ENCODE measurements at places on chromosomes 13 and 19.

- H3K27me3 ChIP-seq, result peaks cover 96% of the 10 kb centered on the region
- peak overlapping the region; percentile 44 for H3K4me3 ChIP-seq
- peaks cover 29% of the 10 kb centered on the region for H3K4me1 ChIP-seq
- H3K36me3 ChIP-seq, result no peaks in the 10 kb centered on the region
- H3K27ac ChIP-seq, result no peak overlapping the region
- no peak for DNase-seq
Measured at GRCh38 chr19:41994521-41994971, 516 bp upstream of the ATP1A3 start.

DNA sequence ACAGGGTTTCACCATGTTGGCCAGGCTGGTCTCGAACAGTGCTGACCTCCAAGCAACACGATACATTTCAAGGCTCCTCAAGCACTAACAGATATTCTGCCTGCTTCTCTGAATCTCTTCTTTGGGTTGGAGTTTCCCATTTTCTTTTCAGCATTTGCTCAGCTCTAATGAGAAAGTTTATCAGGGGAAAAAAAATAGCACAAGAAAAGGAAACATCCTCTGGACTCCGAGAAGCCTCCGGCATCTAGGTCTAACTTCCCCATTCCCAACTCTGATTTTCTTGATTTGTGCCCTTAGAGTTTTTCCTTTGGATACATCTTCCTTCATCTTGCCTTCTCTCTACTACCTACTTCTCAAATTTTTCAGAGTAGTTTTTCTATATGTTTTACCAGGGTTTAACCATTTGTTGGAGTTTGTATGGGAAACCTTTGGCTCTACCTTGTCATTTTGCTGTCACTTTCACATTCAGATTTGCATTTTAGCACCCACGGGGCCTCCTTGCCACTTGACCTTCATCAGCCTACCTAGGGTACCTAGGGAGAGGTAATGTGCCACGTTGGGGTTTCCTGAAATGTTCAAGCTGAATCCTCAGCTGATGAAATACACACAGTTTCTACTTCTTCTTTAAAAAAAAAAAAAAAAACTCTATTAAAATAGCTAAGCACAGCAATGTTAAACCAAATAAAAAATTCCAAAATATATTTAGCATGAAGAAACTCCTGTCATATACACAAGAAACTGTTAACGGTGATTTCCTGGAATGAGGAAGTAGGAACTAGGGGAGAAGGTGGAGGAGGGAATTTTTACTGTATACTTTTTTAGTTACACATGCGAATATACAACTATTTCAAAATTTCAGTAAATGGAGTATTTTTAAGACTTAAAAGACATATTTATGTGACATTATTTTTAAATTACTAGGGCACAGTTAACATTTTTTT is 5.1 kb upstream of the USP12 start:
- no peak overlapping the region for H3K4me3 ChIP-seq
- no peak for DNase-seq
- H3K27ac ChIP-seq, result no peak overlapping the region
- no peaks in the 10 kb centered on the region for H3K27me3 ChIP-seq
- H3K36me3 ChIP-seq, result no peaks in the 10 kb centered on the region

DNA sequence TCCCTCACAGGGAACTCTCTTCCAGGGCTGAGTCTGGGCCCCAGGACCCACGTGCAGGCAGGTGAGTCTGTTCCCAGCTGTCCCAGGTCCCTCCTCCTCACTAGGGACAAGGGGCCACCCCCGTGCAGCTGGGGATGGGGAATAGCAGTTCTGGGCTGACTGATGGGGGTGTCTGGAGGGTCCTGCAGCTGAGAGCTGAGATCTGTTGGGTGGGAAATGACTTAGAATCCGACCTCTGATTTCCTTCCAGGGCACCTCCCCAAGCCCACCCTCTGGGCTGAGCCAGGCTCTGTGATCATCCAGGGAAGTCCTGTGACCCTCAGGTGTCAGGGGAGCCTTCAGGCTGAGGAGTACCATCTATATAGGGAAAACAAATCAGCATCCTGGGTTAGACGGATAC is 461 bp downstream of the LILRA2 start:
- H3K27me3 ChIP-seq, result no peaks in the 10 kb centered on the region
- no peak overlapping the region for H3K27ac ChIP-seq
- H3K36me3 ChIP-seq, result no peaks in the 10 kb centered on the region
- no peaks in the 10 kb centered on the region for H3K4me1 ChIP-seq
- no peak overlapping the region for H3K4me3 ChIP-seq
- no peak for DNase-seq

DNA sequence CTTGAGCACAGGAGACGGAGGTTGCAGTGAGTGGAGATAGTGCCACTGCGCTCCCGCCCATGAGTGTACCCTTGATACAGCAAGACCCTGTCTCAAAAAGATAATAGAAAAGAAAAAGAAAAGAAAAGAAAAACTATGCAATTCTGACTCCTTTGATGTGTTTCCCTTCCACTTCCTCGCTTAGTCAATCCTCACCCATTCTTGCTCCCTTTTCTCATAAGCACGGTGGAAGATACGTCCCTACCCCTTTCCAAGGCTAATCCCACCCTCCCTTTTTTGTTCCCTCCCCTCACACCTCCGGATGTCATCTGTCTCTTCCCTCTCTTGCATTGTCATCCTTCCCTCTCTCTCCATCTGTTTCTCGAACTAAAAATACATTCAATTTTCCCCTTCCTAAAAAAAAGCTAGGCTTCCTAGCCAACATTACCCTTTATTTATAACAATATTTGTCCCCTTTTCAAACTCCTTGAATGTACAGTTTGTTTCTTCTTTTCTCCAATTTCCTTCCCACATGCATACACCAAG is 40.5 kb upstream of the ITM2B start:
- no peaks in the 10 kb centered on the region for H3K36me3 ChIP-seq
- no peak overlapping the region for H3K4me3 ChIP-seq
- no peak overlapping the region for H3K27ac ChIP-seq
- DNase-seq, result no peak
- peaks cover 2% of the 10 kb centered on the region for H3K4me1 ChIP-seq

GRCh38 chr13:113881614-113882266 is 17.9 kb upstream of the GAS6 start:
- H3K27ac ChIP-seq, result peak overlapping the region; percentile 4
- peaks cover 29% of the 10 kb centered on the region for H3K4me1 ChIP-seq
- no peaks in the 10 kb centered on the region for H3K27me3 ChIP-seq
- H3K4me3 ChIP-seq, result no peak overlapping the region
- H3K36me3 ChIP-seq, result no peaks in the 10 kb centered on the region

DNA sequence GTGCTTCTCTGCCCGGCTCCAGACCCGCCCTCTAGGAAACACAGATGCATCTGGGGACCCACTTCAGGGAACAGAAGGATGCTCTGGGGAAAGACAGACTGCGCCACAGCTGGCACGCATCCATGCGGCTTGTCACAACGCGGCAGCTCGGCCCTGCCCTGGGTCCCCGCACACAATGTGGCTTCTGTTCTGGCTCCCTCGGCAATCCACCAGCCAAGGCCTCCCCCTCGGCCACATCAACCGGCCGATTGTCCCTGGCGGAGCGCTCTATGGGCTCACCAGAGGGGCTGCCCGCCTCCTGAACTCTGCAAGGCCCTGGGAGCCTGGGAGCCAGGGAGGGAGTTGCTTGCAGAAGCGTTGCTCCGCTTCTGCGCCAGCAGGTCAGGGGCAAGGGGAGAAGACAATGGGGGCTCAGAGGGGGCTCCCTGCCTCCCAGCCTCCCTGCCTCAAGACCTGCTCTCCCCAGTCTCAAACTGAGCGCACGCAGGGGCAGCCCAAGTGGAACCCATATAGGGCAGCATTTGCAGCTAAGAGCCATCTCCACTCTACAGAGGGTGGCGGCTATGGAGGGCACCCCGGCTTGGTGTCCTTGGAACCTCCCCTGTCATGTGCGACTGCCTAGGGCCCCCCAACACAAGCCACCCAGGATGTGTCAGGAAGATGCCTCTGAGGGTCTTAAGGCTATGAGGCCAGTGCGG is 37.9 kb downstream of the MLLT1 start:
- H3K36me3 ChIP-seq, result no peaks in the 10 kb centered on the region
- peaks cover 65% of the 10 kb centered on the region for H3K4me1 ChIP-seq
- H3K27ac ChIP-seq, result no peak overlapping the region
- peak; percentile 84 for DNase-seq
- H3K4me3 ChIP-seq, result no peak overlapping the region

- no peak overlapping the region for H3K4me3 ChIP-seq
- H3K27me3 ChIP-seq, result no peaks in the 10 kb centered on the region
- no peak overlapping the region for H3K27ac ChIP-seq
- H3K36me3 ChIP-seq, result no peaks in the 10 kb centered on the region
- DNase-seq, result no peak
Measured at GRCh38 chr13:107102676-107103075, 534.7 kb upstream of the ARGLU1 start.

DNA sequence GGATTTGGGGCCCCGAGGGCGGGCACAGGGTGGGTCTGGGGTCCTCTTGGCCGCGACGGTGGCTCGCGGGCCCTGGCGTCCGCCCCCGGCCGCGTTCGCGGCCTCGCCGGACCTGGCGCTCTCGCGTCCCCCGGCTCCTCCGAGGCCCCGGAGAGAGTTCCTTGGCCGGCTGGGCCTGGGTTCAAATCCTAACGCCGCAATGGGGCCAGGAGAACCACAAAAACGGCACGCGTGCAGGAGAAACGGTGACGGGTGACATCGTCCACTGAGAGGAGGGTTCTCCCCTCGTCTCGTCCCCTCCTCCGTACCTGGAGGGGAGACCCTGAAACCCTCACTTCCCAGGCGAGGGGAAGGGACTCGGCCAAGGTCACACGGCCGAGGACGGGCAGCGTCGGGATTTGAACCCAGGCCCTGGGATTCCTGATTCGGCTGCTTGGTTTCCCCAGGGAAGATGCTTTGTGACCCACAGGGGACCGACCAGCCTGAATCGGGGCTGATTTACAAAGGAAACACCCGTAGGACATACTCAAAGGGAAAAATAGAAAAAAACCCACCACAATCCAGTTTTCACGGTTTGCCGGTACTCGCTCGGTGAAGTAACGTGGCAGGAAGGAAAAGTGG is 624 bp downstream of the SAFB start:
- no peak for DNase-seq
- H3K36me3 ChIP-seq, result peaks cover 35% of the 10 kb centered on the region
- H3K4me3 ChIP-seq, result peak overlapping the region; percentile 87

DNA sequence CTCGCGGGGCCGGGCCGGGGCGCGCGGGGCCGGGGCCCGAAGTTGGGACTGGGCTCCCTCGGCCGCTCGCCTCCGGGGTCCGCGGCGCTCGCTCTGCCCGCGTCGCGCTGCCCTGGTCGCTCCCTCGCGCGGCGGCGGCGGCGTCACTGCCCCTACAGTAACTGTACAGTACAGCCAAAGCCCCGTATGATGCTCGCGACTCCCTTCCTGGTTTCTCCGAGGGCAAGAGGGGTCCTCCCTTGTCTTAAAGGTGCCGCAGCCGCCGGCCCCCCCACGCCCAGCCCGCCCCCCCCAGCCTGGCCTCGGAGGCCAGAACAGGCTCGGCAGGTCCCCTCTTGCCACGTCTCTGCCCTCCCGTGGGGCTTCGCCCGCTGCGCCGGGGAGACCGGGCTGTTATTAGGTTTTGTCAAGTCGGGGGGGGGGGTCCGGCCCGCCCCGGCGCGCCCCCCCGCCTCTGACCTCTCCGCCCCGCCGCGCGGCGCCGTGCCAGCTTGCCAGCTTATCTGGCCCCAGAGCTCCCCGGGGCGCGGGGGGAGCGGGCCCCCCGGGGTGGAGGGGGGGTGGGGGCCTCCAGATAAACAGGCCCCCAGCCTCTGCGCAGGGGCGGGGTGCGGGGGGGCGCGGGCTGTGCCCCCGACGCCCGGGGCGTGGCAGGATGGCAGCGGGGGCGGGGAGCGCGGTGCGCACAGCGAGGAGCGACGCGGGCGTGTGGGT is at the start of gene ZBTB7A:
TSS of gene ZBTB7A (minus strand) at position 218 of the 714 bp plus-strand sequence. CDS start 11,667 bp downstream, outside the sequence.
- no peak for DNase-seq
- H3K27ac ChIP-seq, result peak within 1 kb of the TSS; percentile 97
- no peaks in the 10 kb centered on the region for H3K36me3 ChIP-seq
- peaks cover 42% of the 10 kb centered on the region for H3K4me1 ChIP-seq
- H3K4me3 ChIP-seq, result peak within 1 kb of the TSS; percentile 99
- no peaks in the 10 kb centered on the region for H3K27me3 ChIP-seq

DNA sequence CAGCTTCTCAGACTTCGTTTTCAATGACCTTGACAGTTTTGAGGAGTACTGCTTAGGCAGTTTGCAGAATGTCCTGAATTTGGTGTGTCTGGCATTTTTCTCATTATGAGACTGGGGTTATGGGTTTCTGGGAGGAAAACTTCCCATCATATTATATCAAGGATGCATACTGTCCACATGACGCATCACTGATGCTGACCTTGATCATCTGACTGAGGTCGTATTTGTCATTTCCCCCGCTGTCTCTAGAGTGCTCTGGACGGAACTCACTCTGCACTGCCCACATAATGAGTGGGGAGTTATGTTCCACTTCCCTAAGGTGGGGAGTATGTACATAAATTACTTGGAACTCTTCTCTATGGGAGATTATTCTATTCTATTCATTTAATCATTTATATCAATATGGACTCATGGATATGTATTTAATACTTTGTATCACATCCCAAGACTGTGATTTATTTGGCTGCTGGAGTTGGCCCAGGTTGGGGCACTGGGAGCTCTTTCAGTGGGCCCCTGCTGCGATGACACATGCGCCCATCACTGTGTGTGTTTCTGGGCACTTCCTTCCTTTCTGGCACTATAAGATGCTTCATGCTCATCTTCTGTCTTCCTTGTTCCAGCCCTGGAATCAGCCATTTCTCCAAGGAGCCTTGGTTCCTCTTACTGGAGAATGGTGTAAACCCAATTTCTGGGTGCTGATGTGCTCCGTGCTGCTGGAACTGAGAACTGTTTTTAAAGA is 138.6 kb downstream of the MIPEP start:
- no peak for DNase-seq
- H3K36me3 ChIP-seq, result no peaks in the 10 kb centered on the region
- H3K27me3 ChIP-seq, result no peaks in the 10 kb centered on the region
- peaks cover 11% of the 10 kb centered on the region for H3K4me1 ChIP-seq
- H3K27ac ChIP-seq, result no peak overlapping the region

DNA sequence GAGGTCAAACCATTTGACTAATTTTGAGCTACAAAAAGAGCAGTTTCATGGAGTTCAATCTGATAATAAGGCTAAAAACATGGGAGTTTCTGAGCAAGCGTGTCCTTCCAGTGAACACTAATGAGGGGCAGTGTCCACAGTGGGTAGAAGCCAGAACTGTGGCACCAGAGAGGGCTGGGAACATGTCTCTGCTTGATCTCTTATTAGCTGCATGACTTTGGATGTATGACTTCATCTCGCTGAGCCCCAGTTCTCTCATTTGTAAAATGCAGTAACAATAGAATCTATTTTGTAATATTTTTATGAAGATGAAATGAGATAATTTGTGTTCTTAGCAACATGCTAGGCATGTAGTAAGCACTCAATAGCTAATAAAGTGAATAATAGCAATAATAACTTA is 69.8 kb downstream of the HS6ST3 start:
- H3K4me3 ChIP-seq, result no peak overlapping the region
- DNase-seq, result no peak
- H3K4me1 ChIP-seq, result no peaks in the 10 kb centered on the region
- no peak overlapping the region for H3K27ac ChIP-seq
- H3K27me3 ChIP-seq, result no peaks in the 10 kb centered on the region

GRCh38 chr19:42629191-42629590 is 34.5 kb upstream of the CEACAM8 start:
- H3K27ac ChIP-seq, result no peak overlapping the region
- H3K4me3 ChIP-seq, result no peak overlapping the region
- DNase-seq, result no peak
- H3K36me3 ChIP-seq, result no peaks in the 10 kb centered on the region
- no peaks in the 10 kb centered on the region for H3K4me1 ChIP-seq

- H3K27me3 ChIP-seq, result no peaks in the 10 kb centered on the region
- H3K4me3 ChIP-seq, result no peak overlapping the region
- peaks cover 20% of the 10 kb centered on the region for H3K4me1 ChIP-seq
Measured at GRCh38 chr13:39909634-39910033, 254.2 kb downstream of the COG6 start.
